Airway epithelial cell (primary cell): ENCODE measurements at places on chromosomes 1 and 21. TPM values are rescaled to one million over a fixed set of nuclear protein-coding genes. Genes with fewer than 3 reads are reported as not detected.

SPATA45 gene
- total RNA-seq: not detected in 2 replicates

C1orf226 gene
- 0.46 and 1.1 TPM in 2 replicates for total RNA-seq

SPATA46 gene
- not detected in 2 replicates for total RNA-seq

SELENON gene
- 24.0 and 40.3 TPM in 2 replicates for total RNA-seq

NHLH1 gene
- not detected in 2 replicates for total RNA-seq

MIXL1 gene
- total RNA-seq: not detected in 2 replicates

SLC25A34 gene
- total RNA-seq: 0.05 and 0.14 TPM in 2 replicates

TRIM45 gene
- 0.65 and 1.7 TPM in 2 replicates for total RNA-seq

FCER1G gene
- 0.42 TPM in 1 of 2 replicates, not detected in the other for total RNA-seq

TCHHL1 gene
- total RNA-seq: not detected in 2 replicates

BGLAP gene
- total RNA-seq: 0.14 TPM in 1 of 2 replicates, not detected in the other

WNT2B gene
- total RNA-seq: 0.56 and 0.65 TPM in 2 replicates

CADM3 gene
- not detected in 2 replicates for total RNA-seq

PPIAL4G gene
- not detected in 2 replicates for total RNA-seq

CD1D gene
- 2.0 and 3.4 TPM in 2 replicates for total RNA-seq

ZFYVE9 gene
- total RNA-seq: 11.4 and 16.7 TPM in 2 replicates

MEX3A gene
- total RNA-seq: 3.3 and 7.6 TPM in 2 replicates

ACTN2 gene
- not detected in 2 replicates for total RNA-seq

OR2T35 gene
- not detected in 2 replicates for total RNA-seq

HAO2 gene
- not detected in 2 replicates for total RNA-seq

LCA5L gene
- total RNA-seq: 0.42 and 0.51 TPM in 2 replicates

TLCD4 gene
- total RNA-seq: 0.14 and 0.23 TPM in 2 replicates

MYCL gene
- 9.7 and 12.2 TPM in 2 replicates for total RNA-seq

RBP7 gene
- total RNA-seq: 0.78 TPM in 1 of 2 replicates, not detected in the other

PTGFRN gene
- 134 and 169 TPM in 2 replicates for total RNA-seq

OR2T2 gene
- total RNA-seq: not detected in 2 replicates

DCST1 gene
- total RNA-seq: not detected in 2 replicates

SYCP1 gene
- total RNA-seq: not detected in 2 replicates

HSPA6 gene
- total RNA-seq: 0.19 and 0.21 TPM in 2 replicates

TSPAN1 gene
- total RNA-seq: 37.5 and 39.6 TPM in 2 replicates

ANKRD34A gene
- 0.28 and 0.49 TPM in 2 replicates for total RNA-seq

TMEM167B gene
- total RNA-seq: 14.2 TPM in 2 replicates

DPT gene
- total RNA-seq: not detected in 2 replicates

POLR3GL gene
- 10.9 and 14.2 TPM in 2 replicates for total RNA-seq

A3GALT2 gene
- not detected in 2 replicates for total RNA-seq

LIN28A gene
- total RNA-seq: not detected in 2 replicates

BEST4 gene
- 0.05 and 0.07 TPM in 2 replicates for total RNA-seq

DNALI1 gene
- total RNA-seq: 1.8 and 3.3 TPM in 2 replicates

PLPP3 gene
- total RNA-seq: 0.93 and 1.8 TPM in 2 replicates

KCNJ9 gene
- not detected in 2 replicates for total RNA-seq

SH3BGRL3 gene
- total RNA-seq: 292 and 328 TPM in 2 replicates

MACF1 gene
- 78.6 and 111 TPM in 2 replicates for total RNA-seq

PGLYRP4 gene
- total RNA-seq: 3.5 and 10.7 TPM in 2 replicates

NKAIN1 gene
- 0.07 TPM in 1 of 2 replicates, not detected in the other for total RNA-seq

LAMB3 gene
- 652 and 749 TPM in 2 replicates for total RNA-seq

TIE1 gene
- total RNA-seq: not detected in 2 replicates

STYXL2 gene
- total RNA-seq: not detected in 2 replicates

ABCB10 gene
- 14.5 and 16.9 TPM in 2 replicates for total RNA-seq

MAN1C1 gene
- total RNA-seq: 0.65 and 1.1 TPM in 2 replicates

GCSAML gene
- not detected in 2 replicates for total RNA-seq

LHX4 gene
- not detected in 2 replicates for total RNA-seq

SIKE1 gene
- 25.4 and 49.9 TPM in 2 replicates for total RNA-seq

CTTNBP2NL gene
- 12.2 and 19.4 TPM in 2 replicates for total RNA-seq

LAPTM5 gene
- total RNA-seq: 0.37 and 1.1 TPM in 2 replicates

STUM gene
- not detected in 2 replicates for total RNA-seq

SLC45A1 gene
- total RNA-seq: 0.14 and 0.35 TPM in 2 replicates
